ENCODE measurements at places on chromosomes 16 and 17.
A peak's percentile ranks its signal among the peaks of the same experiment; 100 is the strongest.

DNA sequence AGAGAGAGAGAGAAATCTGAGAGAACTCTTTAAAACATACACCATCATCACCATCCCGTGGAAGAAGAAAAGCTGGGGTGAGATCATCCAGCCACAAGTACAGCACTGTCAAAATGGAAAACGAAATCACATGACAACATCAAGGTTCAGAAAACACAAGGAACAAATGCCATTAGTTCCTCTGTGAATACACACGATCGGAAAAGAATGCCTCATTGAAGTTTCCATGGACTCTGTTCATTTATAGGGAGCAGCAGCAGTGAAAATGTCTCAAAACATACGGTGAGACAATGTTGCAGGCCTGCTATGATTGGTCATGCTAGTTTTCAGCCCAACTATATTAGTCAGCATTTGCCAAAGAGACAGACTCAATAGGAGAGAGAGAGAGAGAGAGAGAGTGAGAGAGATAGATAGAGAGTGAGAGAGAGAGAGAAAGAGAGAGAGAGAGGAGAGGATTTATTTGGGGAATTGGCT, 4.4 kb downstream of the CFAP97D1 start:
- no peak for DNase-seq

GRCh38 chr17:29546830-29547229, 20.0 kb downstream of the ABHD15 start:
- DNase-seq: no peak

DNA sequence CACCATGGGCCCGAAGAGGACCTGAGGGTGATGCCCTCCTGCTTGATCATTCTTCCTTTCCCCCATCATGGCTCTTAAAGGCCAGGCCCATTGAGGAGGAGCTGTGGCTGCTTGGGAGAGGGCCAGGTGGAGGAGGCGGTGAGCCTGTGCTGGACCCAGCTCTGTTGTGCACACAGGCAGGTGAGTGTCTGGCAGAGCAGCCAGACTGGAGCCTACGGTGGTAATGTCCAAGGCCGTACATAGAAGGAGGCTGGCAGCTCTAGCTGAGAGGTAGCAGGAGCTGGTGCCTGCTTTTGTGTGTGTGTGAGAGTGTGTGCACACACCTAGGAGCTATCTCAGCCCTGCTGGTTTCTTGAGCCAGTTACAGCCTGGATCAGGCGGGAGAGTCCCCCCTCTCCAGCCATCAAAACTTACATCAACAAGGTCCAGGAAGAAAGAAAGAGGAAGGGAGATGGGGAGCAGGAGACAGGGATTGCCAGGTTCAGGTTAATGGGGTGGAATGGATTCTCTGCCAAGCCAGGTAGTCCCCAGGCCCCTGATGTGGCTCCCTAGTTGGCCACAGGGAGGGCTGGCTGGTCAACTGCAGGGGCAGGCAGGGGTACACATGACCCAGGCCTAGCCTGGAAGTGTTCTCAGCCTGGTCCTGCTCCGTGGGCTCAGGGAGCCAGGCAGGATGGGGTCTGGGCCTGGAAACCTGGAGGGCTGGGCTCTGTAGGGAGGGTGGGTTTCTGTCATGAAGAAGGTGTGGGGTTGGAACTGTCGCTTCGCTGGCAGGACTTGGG, 107.1 kb downstream of the RAP1GAP2 start:
- DNase-seq: no peak

GRCh38 chr17:76271669-76272540, 6.8 kb downstream of the UBALD2 start:
- DNase-seq: no peak

GRCh38 chr16:637081-638018, 1.2 kb upstream of the METTL26 start:
- DNase-seq: peak; percentile 80

GRCh38 chr16:81888520-81889394, 109.7 kb downstream of the PLCG2 start:
- no peak for DNase-seq

DNA sequence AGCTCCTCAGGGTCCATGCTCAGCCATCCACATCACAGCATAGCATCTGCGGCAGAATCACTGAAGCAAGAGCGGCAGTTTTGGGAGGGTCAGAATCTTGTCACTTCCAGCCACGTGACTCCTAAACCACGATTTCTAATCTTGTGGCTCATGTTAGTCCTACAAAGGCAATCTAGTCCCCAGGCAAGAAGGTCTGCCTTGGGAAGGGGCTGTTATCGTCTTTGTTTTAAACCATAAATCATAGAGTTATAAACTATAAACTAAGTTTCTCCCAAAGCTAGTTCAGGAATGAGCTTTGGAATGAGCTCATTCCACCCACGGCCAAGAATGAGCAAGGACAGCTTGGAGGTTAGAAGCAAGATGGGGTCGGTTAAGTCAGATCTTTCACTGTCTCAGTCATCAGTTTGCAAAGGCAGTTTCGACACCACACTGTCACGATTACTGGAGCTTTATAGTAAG, 20.8 kb upstream of the DNAH17 start:
- no peak for DNase-seq

DNA sequence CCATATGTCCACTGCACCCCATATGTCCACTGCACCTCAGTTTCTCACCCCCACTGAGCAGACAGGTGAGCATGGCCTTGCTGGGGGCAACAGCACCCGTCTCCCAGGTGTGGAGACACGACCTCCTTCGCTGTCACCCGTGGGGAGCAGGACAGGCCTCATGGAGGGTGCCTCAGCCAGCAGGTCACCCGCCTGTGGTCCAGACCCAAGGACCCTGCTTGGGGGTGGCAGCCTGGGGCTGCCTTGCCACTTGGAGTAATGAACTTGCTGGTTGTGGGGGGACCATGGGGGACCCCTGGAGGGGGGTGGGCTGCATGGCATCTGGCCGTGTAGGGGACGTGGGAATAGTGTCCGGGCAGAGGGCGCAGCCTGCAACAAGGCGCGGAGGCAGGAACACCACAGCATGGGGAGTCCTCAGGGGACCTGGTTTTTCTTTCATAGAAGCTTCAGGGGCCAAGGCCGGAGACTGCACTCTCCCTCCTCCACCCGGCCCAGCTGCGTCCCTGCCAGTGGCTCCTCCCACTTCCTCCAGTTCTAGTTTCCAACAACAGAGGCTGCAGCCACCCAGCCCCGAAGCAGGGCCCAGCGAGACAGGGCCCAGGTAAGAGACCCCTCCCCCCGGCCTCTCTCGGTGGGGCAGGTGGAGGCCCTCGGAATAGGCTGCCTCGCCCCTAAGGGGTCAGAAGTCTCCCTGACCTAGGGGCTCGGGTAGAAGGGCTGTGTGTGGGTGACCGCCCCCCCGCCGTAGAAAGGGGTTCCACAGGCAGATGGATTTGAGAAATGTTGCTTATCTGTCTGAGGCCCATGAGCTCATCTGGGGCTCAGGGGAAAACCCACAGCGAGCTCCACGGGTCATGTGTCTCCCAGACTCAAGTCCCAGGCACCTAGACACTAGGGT, at the start of gene NHLRC4:
Gene NHLRC4 (plus strand): TSS at position 531 of the 898 bp plus-strand sequence. CDS start 1,043 bp downstream, outside the sequence.
- DNase-seq: no peak

DNA sequence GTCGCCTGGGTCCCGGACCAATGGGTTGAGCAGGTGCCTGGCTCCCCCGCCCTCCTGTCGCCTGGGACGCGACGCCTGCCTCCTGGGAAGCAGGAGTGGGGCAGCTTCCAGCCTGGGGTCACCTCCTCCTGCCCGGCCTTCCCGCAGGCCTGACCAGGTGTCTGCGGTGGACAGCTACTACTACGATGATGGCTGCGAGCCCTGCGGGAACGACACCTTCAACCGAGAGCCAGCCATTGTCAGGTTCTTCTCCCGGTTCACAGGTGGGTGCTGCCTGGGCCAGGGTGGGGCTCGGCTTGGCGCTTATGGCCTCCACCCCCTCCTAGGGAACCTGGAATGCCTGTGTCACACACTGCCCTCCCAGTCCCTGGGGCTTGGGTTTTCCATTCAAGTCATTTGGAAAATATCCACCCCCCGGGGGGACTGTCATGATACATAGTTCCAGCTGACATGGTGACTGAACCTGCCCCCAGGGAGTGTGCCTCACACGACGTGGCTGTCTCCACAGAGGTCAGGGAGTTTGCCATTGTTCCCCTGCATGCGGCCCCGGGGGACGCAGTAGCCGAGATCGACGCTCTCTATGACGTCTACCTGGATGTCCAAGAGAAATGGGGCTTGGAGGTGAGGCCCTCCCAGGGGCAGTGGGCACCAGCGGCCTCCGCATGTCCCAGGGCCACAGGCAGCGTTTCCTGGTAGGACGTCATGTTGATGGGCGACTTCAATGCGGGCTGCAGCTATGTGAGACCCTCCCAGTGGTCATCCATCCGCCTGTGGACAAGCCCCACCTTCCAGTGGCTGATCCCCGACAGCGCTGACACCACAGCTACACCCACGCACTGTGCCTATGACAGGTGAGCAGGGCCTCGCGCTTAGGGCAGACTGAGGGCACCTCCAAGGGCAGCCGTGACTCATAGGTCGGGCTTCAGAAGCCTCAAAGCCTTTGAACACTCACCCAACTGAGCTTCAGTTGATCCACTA, 2.3 kb downstream of the DNASE1 start:
- no peak for DNase-seq

DNA sequence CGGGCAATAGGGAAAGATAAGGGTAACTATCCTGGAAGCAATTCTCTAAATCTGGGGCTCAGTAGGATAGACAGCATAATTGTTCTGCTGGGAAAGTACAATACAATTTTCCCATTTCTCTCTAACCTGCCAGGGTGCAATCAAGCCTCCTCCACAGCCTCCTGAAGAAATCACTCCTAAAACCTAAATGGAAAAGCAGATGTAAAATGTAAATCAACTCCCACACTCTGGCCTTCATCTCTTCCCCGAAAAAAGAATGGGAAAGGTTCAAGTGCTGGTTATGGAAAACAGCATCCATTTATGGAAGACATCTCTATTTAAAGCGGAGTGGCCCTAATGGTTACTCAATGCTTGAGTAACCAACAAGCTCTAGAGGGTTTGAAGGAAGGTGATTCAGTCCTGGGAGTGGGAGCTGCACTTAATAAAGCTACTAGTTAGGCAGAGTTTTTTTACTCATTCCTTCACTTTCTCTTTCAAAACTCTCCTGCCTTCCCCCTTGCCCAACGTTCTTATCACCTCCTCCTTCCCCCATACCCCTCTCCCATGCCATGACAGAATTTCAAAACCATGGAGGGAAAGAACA, 5.1 kb downstream of the MMD start:
- DNase-seq: no peak

DNA sequence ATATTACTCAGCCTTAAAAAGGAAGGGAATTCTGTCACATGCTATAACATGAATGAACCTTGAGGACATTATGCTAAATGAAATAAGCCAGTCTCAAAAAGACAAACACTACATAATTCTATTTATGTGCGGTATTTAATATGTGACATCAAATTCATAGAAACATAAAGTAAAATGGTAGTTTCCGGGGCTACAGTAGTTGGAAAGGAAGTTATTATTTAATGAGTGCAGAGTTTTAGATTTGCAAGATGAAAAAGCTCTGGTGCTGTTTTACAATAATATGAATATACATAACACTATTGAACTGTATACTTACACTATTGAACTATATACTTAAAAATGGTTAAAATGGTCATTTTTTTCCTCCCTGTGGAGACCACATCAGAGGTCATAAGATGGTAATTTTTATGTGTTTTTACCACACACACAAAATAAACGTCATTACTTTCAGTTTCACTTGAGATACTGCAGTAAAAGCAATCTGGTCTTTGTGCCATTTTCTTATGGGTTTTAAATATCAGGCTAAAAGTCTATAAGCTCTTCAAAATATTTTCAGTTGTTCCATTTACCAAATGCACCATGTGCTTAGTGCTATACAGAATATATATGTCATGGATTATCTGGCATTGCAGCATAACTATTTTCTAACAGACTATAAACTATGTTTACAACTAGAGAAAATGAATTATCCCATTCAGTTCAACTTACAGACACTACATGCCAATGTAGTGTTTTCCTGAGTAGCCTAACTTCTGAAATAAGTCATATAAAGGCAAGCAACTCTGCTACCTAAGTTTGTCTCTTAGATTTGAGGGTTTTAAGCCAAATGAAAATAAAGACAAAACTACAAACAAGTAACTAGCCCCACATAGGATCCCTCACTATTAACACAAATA, 90.9 kb downstream of the SPAG9 start:
- DNase-seq: no peak

- no peak for DNase-seq
Observed at GRCh38 chr17:67244431-67245072, 444 bp downstream of the HELZ start.

GRCh38 chr16:48616571-48616970, 6.6 kb upstream of the N4BP1 start:
- DNase-seq: no peak

DNA sequence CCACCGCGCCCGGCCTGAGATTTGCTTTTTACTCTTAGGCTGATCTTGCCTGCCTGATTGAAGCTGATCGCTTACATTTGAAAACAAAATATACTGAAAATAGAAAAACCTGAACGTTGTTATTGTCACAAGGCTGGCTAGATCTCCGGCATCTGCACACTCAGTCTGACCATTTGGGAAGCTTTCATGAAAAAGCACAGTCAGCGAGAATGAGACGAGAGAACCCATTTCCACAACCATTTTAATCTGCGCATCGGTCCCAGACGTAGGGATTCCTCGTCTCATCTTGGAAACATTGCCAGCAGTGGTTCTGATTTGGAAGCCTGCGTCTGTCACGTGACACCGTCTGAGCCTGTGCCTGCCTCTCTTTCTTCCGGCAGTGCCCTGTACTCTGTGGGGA, 20.9 kb downstream of the SPG7 start:
- no peak for DNase-seq

- DNase-seq: peak; percentile 73
Observed at GRCh38 chr17:44095647-44096496, 25.3 kb downstream of the G6PC3 start.

GRCh38 chr17:2347805-2348685, 10.7 kb downstream of the SGSM2 start:
- peak; percentile 77 for DNase-seq
